ENCODE measurements at places on chromosomes 16 and 17. TPM values are rescaled to one million over a fixed set of nuclear protein-coding genes. Genes with fewer than 3 reads are reported as not detected.

Gene HOXB3
- 8.4 TPM for total RNA-seq

Gene SCNN1B
- total RNA-seq: 3.7 TPM

Gene GRIN2A
- total RNA-seq: 0.10 TPM

Gene TAT
- total RNA-seq: not detected

Gene TM4SF5
- total RNA-seq: not detected

Gene TNFRSF12A
- total RNA-seq: 41.0 TPM

Gene RPL13
- total RNA-seq: 2,621 TPM

Gene HP
- total RNA-seq: 12.7 TPM

GRCh38 chr16:57797526-57798266 is 4.6 kb downstream of the KIFC3 start:
- DNase-seq: no peak

DNA sequence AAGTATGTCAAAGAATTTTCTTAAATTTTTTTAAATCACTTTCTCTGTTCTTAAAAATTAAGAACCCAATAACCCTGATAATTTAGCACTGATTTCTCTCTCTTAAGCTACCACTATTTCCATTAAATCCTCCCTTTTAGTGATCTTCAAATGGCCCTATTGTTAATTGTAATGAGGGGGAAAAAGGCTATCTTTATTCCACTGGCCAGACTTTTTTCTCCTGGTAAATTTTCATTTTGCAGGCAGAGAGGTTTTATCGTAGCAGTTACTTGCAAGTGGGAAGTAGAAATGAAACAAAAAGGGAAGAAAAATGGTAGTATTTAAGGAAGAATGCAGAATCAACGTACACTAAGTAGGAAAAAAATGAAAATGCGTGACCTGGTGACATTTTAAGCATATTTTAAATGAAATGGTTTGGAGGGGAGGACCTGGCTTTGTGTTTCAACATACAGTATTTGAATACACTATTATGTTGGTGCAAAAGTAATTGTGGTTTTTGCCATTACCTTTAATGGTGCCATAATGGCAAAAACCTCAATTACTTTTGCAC is 224.9 kb downstream of the TANC2 start:
- DNase-seq: no peak

DNA sequence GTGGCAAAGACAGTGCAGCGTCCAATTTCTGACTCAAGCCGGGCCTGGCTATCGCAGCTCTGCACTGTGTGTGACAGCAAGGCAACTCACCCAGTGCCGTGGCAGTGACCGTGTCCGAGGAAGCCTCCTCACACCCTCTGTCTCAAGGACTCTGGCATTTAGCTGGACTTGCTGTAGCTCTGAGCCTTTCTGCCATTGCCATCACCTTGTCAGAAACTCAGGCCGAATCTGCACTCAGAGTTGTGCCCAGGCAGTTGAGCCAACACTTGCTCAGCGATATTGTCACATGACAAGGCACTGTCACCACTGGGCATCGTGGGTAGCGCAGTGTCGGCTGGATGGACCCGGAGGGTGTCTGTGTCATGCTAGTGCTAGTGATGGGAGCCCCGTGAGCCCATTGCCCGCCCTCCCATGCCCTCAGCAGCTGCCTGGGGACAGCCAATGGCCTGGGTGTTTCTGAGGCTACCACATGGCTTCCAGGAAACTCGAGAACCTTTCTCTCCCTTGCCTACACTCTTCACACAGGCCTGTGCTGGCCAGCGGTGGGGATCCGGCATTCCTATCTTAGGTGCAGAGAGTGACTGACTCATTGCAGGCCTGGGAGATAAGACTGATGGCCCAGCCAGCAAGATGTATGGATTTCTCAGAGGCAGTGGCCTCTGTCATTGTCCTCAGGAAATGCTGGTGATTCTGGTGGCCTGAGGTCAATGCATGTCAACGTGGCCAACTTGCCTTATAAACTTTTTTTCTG is 22.1 kb upstream of the STH start:
- no peak for DNase-seq

DNA sequence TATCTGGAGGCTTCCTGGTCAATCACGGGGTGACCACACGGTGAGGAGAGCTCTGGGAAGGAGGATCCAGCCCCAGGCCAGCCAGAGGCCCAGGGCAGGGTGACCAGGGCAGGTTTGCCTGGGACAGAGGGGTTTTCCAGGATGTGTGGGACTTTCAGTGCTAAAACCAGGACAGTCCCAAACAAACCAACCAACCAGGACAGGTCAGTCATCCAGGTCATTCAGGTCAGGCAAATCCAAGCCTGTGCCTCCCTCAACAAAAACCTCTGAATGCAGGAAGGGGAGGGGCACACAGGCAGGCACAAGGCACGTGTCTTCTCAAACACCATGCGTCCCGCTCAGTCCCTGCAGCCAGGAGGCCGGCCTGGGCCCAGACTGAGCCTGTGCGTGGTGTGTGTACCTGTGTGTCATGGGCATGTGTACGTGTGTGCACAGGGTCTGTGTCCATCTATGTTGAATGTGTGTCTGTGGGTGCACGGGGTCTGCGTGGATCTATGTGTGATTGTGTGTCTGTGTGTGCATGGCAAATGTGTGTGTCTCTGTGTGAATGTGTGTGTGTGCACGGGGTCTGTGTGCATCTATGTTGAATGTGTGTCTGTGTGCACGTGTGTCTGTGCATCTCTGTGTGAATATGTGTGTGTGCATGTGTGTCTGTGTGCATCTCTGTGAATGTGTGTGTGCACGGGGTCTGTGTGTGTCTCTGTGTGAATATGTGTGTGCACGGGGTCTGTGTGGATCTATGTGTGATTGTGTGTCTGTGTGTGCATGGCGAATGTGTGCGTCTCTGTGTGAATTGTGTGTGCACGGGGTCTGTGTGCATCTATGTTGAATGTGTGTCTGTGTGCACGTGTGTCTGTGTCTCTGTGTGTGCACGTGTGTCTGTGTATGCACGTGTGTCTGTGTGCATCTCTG is 78.9 kb downstream of the RTN4RL1 start:
- no peak for DNase-seq

- DNase-seq: no peak
These were observed 55.4 kb downstream of the ABAT start for GRCh38 chr16:8729779-8730334.

GRCh38 chr17:38395090-38395489 is 33.2 kb upstream of the ARHGAP23 start:
- no peak for DNase-seq

DNA sequence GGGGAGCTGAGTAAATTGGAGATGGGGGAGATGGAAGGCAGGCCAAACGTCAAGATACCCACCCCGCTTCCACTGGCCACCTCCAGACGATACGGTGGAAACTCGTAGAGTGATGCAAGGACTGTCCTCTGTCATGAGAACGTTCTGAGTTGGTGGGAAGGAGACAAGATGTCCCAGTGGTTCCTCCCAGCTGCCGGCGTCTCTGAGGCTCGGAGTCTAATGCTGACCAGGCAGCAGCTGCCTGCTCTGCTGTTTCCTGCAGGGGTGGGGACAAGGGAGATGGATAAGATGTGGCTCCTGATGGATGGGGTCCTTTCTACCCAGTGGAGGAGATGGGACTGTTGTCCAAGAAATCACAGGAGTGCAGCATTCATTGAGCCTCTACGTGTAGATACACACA is 28.2 kb upstream of the C1QL1 start:
- DNase-seq: no peak

GRCh38 chr16:88467541-88467944 is 14.5 kb downstream of the ZFPM1 start:
- no peak for DNase-seq

DNA sequence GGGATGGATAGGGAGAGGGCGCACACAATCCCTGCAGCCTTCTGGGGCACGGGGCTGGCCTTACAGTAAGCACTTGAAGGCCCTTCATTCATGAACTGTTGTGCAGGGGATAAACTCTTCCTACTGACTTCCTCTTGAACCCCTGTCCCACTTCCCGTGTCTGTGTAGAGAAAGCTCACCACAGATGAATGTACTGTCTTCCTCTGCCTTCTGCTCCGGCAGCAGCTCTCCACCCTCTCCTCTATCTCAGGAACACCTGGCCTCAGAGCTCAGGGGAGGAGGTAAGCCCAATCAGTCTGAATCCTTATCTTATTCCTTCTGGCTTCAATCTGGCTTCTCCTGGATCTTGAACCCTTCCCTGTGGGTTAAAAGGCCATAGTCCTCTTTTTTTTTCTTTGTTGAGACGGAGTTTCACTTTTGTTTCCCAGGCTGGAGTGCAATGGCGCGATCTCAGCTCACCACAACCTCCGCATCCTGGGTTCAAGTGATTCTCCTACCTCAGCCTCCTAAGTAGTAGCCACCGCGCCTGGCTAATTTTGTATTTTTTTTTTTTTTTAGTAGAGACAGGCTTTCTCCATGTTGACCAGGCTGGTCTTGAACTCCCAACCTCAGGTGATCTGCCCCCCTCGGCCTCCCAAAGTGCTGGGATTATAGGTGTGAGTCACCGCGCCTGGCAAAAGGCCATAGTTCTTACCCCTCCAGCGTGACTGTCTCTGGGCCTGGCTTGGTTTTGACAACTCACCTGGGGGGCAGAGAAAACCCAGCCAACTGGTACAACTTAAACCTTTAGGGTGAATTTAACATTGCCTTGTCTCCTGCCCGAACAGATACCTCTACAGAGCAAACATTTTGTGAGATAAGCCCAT is 7.2 kb upstream of the SLC52A1 start:
- DNase-seq: no peak

DNA sequence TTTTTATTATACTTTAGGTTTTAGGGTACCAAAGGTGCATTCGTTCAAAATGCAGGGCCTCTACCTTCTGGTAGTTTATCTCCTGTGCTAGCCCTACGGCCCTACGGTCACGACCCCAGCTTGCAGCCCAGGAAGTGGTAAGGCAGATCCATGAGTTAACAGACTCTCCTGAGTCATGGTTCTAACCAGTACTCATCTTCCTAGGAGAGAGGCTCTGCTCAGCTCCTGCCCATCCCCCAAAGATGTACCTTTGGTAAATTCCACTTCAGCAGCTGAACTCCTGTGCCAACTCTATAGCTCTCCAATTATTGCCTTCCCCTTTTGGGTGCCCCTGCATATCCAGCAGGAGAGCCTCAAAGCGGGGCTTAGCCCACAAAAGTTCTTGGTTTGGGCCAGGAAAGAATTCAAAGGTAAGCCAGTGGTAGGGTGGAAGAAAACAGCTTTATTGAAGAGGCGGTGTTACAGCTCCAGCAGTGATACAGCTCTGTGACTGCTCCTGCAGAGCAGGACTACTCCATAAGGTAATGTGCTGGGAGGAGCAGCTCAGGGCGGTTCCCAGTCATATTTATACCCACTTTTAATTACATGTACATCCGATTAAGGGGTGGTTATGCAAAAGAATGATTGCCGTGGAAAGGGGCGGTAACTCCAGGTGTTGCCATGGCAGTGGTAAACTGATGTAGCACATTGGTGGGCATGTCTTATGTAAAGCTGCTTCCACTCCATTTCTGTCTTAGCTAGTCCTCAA is 241.4 kb downstream of the PMP22 start:
- no peak for DNase-seq

- no peak for DNase-seq
These were observed 826 bp upstream of the MPO start for GRCh38 chr17:58281511-58282011.

GRCh38 chr17:33262266-33263123 is 30.6 kb downstream of the ASIC2 start:
- DNase-seq: no peak

DNA sequence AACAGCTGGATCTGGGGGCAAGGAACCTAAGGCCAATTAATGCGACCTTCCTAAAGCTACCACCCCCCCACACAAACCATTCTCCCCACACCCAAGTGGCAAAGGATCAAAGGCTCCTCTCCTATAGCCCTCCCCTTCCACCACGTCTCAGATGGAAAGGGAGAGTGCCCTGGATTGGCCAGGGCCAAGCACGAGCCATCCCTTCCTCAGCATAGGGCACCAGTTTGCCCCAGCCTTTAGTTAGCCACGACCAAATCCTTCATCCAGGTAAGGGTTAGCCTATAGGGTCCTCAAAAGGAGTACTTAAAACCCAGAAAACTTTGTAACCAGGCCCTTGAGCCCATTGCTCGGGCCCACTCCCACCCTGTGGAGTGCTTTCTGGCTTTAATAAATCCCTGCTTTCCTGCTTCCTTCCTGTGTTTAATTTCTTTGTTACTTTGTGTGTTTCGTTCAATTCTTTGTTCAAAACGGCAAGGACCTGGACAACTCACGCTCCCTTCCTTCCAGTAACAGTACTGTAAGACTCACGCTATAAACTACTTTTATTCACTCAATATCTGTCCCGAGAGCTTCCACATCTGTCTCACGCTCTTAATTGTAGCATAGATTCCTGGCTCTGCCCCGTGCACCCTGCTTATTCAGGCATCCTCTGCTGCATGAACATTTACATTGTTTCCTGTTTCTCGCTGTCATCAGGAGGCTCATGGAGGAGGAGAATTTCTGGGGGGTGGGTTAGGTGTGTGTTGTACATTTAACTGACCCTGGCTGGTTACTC is 62.3 kb downstream of the TNFRSF13B start:
- DNase-seq: peak; percentile 10

GRCh38 chr16:4246777-4247459 is 5.0 kb upstream of the SRL start:
- DNase-seq: no peak
